Suppressor macrophage (primary cell): ENCODE measurements at places on chromosomes 2 and 18.

GRCh38 chr18:62140259-62140658 lies 46.6 kb downstream of the PIGN start:
- peak; percentile 45 for DNase-seq

DNA sequence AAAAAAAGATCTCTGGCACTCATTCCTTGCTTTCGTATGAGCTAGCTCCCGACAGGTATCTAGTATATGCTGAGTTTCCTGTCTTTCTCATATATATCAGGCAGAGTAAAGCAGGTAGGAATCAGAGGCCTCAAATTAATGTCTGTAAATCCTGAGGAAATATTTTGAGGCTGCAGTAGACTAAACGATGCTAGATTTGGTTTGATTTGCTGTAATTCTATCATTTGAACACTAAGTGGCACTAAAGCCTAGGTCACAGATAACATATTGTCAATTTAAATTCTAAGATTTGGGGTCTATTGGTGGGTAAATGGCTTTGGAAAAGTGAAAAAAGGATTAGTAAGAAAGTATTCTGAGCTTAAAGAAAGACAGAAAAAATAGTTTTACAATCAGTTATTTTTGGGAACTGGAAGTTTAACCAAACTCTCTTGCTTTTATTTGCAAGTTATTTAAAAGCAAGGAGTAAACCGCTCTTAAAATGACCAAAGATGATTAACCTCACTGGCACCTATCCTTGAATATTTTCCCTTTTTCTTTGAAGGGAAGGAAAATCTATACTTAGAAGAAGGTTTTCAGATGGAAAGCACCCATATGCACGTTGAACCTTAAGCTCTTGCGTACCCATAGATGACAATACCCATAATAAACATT lies 37.6 kb upstream of the SLC4A10 start:
- no peak for DNase-seq

DNA sequence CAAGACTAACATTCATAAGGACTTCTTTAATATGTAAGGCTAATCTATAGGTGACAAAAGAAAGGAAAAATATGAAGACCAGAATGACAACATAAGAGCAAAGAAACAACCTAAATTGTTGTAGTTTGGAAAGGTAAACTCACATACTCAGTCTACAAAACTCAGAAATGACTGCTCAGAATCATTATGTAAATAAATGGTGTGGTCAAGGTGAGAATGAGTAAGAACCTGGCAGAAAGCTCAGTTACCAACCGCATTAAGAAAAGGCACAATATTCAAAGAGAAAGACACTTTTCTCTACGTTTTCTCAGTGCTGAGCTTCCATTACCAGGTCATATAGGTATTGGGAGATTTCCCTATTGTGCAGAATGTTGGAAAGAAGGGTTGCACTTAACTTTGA lies 15.8 kb downstream of the ATF2 start:
- no peak for DNase-seq

GRCh38 chr2:200159357-200159707 lies 147.2 kb upstream of the SPATS2L start:
- DNase-seq, result no peak

- DNase-seq, result no peak
Observed at GRCh38 chr18:69885841-69886531, 61.7 kb downstream of the CD226 start.

DNA sequence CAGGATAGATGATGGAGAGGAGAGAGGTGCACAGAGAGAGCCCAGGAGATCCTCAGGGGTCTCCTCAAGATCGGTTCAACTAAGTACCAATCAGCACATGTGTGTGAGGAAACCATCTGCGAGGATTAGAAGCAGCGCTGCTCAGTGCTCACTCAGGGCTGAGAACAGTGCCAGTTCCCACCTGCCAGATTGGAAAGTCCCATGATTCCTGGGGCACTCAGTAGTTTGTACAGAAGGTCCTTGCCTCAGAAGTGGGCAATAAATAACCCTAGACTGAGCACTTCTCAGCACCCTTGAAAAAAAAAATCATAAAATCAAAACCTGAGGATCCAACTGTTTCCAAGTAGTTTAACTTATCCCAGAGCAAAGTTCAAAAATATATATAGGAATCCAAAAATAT lies 53.8 kb downstream of the SEMA4F start:
- DNase-seq, result no peak

DNA sequence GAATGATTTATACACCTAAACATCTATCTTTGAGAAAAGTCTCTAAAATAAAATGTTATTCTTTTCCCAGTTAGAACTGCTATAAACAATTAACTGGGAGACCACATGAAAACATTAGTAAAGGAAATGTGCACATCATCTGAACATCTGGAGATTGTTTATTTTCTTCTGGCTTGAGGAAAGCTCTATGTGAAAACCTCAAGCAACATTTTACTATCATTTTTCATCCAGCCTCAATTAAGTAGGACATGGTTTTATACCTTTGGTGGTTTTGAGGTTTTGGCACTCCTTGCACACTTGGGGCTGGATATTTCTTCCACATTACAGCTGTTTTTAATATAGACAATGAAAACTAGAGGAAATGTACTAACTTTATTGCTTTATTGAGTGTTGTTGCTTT lies 609.5 kb upstream of the SLC8A1 start:
- DNase-seq, result no peak

- peak; percentile 74 for DNase-seq
Observed at GRCh38 chr2:215436705-215437565, 1.1 kb upstream of the FN1 start.

DNA sequence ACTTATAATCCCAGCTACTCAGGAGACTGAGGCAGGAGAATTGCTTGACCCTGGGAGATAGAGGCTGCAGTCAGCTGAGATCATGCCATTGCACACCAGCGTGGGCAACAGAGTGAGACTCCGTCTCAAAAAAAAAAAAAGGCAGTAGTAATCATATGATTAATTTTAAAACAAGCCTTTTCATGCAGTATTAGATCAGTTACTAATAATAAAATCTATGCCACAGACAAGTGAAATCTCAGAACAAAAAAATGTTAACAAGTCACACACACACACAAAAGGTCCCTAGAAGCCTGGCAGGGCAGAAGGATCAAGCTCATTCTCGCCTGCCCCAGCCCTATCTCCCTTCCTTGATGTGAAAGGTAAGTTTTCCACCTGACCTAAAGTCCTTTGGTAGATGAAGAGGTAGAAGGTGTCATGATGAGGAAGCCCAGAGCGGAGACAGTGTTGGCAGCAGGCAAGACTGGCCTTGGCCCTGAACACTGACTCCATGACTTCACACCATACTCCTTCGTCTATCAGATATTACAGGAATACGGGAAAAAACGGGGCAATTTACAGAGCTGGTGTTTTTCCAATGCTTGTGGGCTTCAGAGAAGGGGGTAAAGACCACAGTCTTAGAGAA lies 10.6 kb downstream of the KDSR start:
- DNase-seq, result no peak

- DNase-seq, result no peak
Observed at GRCh38 chr2:119786295-119786694, 26.6 kb downstream of the PTPN4 start.

DNA sequence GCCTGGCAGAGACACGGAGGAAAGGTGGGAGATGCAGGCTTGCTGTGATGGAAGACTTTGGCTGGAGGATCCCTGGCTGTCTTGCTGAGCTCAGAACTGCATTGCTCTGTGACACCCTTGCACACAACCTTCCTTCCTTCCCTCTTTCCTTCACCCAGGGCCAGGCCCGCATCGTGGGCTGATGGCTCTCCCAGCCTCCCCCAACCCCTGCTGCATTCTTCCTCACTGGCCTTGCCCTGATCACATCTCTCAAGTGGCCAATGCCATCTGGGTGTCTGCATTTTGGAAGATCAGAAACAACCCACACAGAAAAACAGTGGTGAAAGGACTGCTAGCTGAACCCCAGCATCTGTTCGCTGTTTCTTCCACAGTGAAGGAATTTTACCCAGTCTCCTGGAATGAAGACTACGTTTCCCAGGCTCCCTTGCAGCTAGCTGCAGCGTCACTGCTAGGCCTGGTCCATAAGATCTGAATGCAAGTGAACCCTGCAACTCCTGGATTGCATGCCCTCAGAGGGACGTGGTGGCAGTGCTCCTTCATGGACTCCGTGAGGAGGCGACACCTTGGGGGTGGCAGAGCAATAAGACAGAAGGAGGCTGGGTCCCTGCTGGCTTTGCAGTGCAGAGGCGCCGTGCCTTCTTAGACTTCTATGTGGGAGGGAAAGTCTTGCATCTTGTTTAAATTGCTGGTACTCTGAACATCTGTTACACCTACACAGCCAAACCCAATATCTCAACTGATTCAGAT lies 78.9 kb upstream of the YWHAQ start:
- DNase-seq, result no peak

GRCh38 chr2:222866358-222866960 lies 5.6 kb downstream of the ACSL3 start:
- no peak for DNase-seq
